CD8-positive, alpha-beta memory T cell (primary cell): ENCODE measurements at places on chromosomes 1 and 21.

DNA sequence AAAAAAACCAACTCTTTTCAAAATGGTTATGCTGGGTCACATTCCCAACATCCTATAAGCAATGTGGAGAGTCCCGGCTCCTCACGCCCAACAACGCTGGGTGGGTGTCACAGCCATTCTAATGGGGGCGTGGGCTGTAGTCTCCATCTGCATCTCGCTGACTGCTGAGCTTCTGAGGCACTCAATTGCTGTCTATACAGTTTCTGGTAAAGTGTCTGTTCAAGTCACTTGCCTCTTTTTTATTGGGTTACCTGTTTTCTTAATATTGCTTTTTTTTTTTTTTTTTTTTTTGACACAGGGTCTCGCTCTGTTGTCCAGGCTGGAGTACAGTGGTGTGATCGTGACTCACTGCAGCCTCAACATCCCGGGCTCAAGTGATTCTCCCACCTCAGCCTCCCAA, 54.8 kb downstream of the GNB1 start:
- DNase-seq, result no peak

- DNase-seq, result no peak
Measured at GRCh38 chr21:42317341-42317741, 2.1 kb upstream of the TFF3 start.

- DNase-seq, result no peak
Measured at GRCh38 chr21:44842721-44843445, 25.0 kb upstream of the SUMO3 start.

- DNase-seq, result no peak
Measured at GRCh38 chr1:39396671-39397070, 94.8 kb upstream of the BMP8A start.

DNA sequence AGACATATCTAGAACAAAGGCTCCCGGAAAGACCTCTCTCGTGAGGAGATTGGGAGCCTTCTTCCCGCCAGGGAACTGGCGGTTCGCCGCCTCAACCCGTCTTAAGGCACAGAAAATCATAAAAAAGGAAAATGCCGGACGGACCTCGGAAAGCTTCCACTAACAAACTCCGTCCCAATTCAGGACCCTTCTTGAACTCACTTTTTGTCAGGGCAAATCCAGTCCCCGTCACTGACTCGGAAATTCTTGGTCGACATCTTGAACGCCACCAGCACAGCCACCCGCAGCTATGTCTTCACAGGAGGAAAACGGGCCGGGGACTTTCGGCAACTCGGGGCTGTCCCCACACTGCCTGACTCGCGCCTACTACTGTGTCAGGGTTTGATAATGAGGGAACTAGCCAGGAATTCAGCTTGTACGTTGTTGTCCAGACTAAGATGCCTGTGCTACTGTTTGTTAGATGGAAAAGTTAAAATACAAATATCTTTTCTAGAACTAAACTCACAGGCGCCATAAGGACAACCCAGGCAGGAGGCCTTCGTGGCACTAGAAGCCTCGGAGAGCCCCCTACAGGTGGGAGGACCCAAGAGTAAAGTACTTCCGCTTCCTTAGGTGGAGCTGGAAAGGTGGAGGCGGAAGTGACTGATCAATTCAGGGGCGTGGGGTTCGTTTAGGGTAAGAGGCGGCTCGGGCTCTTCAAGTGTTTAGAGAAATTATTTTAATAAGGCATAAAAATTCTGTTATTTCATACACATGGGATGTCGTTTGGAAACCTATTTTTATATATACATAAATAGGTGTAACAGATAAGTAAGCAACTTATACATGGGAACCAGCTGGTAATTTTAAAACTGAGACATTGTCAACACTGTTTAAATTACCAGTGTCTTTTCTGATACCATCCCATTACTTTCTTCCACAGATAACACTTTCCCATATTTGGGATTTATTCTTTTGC, at the start of gene ZRANB2:
TSS of gene ZRANB2 (minus strand) at position 297 of the 958 bp plus-strand sequence. CDS start at position 257, 40 bp downstream.
- DNase-seq, result peak; percentile 82

- peak; percentile 50 for DNase-seq
Measured at GRCh38 chr1:202154766-202155477, 5.5 kb downstream of the PTPN7 start.

DNA sequence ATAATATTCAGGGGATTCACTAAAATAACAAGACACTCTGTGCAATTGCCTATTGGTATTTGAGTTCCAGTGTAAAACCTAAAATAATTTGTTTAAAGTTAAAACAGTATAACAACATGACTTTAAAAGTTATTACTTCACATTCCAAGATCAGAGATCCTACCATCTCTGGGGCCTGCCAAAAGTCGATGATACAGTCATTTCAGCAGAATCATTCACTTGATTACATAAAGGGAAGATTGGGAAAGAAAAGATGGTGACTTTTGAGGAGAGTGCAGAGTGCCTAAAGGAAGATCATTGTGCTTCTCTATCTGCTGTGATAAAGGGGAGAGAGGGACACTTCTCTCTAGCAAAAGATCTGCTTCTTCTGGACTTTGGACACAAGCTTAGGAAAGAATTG, 784.4 kb upstream of the ADGRL4 start:
- DNase-seq, result no peak

DNA sequence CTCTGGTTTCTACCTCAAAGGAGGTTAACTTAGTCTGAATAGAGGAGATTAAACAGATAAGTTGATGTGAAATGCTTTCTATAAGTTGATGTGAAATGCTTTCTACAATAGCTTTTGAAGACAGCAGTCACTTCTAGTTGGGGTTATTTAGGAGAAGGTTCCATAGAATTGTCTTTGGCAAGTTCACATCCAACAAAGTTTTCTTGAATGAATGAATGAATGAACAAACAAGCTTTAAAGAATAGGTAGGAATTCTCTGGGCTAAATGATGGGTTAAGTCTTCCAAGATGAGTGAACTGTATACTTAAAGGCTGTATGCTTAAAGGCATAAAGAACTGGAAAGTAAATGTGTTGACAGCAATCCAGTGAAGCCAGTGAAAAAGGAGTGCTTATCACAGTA, 1.9 kb downstream of the CDC73 start:
- no peak for DNase-seq

- DNase-seq, result no peak
Measured at GRCh38 chr1:65009724-65010420, 43.5 kb upstream of the JAK1 start.

DNA sequence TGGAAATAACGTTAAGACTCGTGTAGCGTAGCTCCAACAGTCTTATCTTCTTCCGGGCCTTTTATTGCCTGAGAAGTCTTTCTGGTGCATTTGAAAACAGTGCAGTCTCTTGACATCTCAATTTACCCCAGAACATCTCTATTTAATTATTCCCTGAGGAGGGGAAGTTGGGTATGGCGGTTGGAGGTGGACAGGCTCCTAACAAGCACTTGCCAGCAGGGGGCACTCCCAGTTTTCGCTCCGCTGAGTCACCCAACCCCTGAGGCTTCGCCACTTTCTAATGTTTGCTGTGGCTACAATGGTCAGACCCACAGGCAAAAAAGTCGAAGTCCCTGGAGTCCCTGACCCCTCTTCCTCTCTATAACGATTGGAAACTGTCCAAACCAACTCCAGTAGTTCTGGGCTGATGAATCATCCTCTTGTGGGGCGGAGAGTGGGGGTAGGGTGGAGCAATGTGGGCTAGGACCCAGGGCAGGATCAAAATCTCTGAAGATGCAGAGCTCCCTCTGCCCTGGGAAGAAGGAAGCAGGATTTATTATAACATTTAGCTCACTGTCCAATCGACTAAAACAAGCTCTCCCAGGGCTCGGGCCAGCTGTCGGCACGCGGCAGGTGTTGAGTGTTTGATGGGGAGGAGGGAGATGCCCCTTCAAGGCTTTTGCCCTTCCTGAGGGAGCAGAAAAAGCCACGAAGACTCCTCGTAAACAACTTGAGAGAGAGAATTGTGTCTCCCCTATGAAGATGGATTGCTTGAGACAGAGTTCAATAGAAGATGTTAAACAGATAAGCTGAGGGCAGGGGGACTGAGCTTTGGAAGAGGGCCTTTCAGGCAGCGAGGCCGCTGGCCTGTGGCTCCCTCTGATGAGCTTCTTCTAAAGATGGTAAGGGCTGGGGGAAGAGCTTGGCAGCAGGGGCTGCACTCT, 85.7 kb downstream of the BRINP2 start:
- DNase-seq, result no peak

- DNase-seq, result no peak
Measured at GRCh38 chr1:228405979-228406228, 731 bp downstream of the TRIM11 start.

DNA sequence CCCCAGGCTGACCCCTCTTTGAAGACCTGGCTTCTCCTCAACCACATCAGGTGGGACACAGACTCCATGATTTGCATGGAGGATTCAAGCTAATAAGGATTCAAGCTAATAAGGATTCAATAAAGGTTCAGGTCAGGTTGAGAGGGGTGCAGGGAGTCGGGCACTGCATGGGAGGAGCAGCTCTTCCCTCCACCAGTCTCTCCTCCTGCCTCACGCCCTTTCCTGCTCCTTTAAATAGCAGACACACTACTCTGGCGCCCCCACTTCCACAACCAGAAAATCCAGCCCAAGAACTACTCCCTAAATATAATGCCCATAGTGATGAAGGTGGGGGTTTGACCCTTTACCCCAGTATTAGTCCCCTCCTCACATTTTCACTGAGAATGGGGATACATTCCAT, 7.1 kb downstream of the MEX3A start:
- DNase-seq, result no peak

DNA sequence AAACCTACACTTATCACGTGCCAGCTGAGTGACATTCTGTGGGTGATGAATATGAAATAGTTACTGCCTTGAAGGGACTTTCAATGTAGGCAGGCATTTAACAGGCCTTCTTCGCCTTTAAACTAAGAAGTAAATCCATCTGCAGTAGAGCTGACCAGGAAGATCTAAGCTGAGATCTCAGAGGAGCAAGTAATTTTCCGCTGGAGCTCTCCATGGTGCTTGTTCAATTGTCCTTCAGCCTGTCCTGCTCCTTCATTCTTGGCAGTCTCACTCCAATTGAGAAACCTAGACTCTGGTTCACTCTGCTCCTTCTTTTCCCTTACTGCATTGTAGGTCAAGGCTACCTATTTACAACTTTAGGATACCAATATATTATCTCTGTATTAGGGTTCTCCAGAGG, 183.5 kb downstream of the HMCN1 start:
- no peak for DNase-seq

DNA sequence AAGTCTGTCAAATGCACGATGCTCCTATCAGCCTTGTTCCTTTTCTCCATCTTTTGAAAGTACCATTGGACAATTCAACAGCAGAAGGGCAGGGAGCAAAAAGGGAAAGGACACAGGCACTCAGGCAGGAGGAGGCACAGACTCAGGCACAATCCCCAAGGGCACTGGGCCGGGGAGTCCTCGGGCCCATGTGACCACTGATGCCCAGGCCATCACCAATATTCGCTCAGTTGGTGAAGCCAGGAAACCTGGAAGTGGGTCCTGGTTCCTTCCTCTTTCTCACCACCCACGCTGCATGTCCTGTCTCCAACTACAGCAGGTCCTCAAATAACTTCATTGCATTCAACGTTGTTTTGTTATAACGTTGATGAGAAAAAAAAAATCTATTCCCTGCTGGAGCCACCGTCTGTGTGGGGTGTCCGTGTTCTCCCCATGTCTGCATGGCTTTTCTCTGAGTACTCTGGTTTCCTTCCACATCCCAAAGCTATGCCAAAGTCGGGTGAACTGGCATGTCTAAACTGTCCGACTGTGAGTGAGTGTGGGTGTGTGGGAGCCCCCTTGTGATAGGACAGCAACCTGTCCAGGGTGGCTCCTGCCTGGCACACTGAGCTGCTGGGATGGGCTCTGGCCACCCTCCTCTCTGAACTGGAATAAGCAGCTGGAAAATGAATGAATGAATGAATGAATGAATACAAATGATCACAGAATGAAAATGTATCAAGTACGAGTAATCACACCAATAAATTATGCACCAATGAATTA, 12.5 kb downstream of the NID1 start:
- DNase-seq, result no peak

- no peak for DNase-seq
Measured at GRCh38 chr1:30758121-30758688, 631 bp upstream of the LAPTM5 start.

DNA sequence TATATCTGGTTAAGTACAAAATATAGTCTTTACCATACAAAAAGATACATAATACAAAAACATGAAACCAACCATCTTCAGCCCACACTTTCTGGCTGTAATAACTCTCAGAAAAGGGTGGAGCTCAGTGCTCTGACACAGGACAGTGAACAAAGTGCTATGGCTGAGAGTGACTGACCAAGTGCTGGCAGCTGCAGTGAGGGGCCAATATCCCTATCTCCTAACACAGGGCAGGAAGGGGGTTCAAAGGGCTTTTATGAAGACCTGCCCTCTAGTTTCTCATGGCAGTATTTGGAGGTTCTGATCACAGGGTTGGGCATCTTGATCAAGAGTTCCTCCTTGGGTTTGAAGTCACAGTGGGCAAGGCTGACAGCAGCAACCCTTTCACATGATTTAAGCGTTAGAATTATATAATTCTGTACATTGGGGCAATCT, 3.9 kb downstream of the TXNIP start:
- no peak for DNase-seq

- DNase-seq, result peak; percentile 71
Measured at GRCh38 chr1:156860113-156860627, 495 bp upstream of the NTRK1 start.

- DNase-seq, result no peak
Measured at GRCh38 chr1:221725735-221726672, 15.9 kb downstream of the DUSP10 start.

GRCh38 chr1:179794669-179795068, 51.6 kb downstream of the FAM163A start:
- DNase-seq, result no peak

DNA sequence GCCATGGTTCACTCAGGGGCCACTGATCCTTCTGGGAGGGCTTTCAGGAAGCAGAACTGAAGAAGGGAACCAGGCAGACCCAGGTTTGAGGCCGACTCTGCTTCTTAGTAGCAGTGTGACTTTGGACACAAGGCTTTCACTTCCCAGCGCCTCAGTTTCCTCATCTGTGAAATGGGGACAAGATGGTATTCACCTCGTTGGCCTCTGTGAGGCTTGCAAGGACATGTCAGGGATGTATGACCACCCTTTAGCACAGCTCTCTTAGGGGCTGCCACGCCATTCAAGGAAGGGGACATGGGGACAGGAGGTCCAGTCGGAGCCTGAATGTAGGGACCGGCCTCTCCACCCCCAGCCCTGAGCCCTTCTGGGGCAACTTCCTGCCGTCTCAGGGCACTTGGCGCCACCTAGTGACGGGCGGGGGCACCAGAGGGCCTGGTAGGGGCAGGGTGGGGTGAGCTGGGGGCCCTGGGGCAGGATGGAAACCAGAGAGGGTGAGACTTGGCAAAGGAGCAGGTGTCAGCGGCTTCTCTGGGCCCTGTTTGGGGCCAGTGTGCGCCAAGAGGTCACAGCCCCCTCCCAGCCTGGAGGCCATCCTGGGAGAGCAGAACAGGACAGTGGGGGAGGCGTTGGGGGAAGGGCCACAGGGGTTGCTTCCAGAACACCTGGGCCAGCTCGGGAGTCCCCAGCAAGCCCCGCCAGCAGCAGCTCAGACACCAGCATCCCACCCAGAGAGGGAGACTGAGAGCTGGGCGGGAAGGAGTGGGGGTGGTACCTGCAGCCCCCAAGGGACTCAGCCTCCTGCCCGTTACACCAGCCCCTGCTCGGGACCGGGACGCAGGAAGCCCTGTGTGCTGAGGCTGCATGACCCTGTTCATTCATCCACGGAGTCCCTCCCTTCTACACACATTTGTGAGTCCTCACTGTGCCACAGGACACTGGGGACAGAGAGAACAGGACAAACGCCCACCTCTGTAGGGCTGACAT, 102.5 kb upstream of the TARDBP start:
- peak; percentile 72 for DNase-seq

GRCh38 chr1:115867216-115867615, 26.3 kb upstream of the NHLH2 start:
- DNase-seq, result no peak
